A549 treated with CORT108297 at 1 μM for 4 hours (cell line): ENCODE measurements at places on chromosomes 5 and 9. TPM values are rescaled to one million over a fixed set of nuclear protein-coding genes. Genes with fewer than 3 reads are reported as not detected.

Gene CDC20B
- 0.07 to 0.11 TPM (median 0.09 TPM) in 5 replicates for total RNA-seq

Gene NEUROG1
- not detected in 5 replicates for total RNA-seq

Gene SPAAR
- 0.07 TPM in 1 of 5 replicates, not detected in the others for total RNA-seq

Gene NR4A3
- 1.9 to 3.2 TPM (median 2.3 TPM) in 5 replicates for total RNA-seq

Gene SPINK13
- 0.10 TPM in 1 of 5 replicates, not detected in the others for total RNA-seq
